ENCODE measurements at places on chromosomes 6 and 20.

- no peak for DNase-seq
Observed at GRCh38 chr6:79694156-79694555, 63.0 kb downstream of the SH3BGRL2 start.

DNA sequence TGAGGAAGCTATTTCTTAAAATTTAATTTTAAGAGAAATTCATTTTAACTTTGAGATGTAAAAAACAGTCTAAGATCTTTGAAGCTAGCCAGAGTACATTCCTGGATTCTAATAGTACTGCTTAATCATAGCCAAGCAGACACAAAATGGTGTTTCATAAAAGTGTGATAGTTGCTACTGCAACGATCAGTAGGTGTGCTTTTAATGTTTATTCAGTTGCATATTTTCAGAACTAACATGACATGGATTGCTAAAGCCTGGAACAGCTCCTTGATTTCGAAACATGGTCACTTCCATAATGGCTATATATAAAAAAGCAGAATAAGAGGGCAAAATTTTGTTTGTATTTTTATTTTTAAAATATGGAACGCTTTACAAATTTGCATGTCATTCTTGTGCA, 35.5 kb downstream of the SESN1 start:
- no peak for DNase-seq

GRCh38 chr20:3109350-3110302, 25.1 kb upstream of the AVP start:
- DNase-seq = no peak

- no peak for DNase-seq
Observed at GRCh38 chr6:132820629-132821381, 6.4 kb downstream of the RPS12 start.

GRCh38 chr6:7390226-7390878, 744 bp downstream of the RIOK1 start:
- DNase-seq = peak; percentile 74

- DNase-seq = peak; percentile 62
Observed at GRCh38 chr20:53842301-53843099, 227.9 kb downstream of the BCAS1 start.

- DNase-seq = no peak
Observed at GRCh38 chr20:33017542-33017941, 10.0 kb downstream of the BPIFB2 start.

DNA sequence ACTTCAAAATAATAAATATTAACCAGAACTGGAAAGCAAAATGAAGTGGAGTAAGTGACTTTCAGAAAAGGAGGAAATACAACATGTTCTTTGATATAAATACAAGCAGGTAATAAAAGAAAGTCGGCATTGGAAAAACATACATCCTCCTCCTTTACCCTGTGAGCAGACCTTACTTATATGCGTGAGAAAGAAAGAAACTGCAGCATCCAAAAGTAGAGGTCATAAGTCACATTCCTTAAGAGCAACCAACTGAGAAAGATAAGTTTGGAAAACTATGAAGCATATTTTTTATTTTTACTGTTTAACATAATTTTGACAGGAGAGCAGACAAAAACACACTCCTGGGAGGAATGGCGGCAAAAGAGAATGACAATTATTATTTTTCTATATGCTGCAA, 155.5 kb downstream of the HACE1 start:
- no peak for DNase-seq

DNA sequence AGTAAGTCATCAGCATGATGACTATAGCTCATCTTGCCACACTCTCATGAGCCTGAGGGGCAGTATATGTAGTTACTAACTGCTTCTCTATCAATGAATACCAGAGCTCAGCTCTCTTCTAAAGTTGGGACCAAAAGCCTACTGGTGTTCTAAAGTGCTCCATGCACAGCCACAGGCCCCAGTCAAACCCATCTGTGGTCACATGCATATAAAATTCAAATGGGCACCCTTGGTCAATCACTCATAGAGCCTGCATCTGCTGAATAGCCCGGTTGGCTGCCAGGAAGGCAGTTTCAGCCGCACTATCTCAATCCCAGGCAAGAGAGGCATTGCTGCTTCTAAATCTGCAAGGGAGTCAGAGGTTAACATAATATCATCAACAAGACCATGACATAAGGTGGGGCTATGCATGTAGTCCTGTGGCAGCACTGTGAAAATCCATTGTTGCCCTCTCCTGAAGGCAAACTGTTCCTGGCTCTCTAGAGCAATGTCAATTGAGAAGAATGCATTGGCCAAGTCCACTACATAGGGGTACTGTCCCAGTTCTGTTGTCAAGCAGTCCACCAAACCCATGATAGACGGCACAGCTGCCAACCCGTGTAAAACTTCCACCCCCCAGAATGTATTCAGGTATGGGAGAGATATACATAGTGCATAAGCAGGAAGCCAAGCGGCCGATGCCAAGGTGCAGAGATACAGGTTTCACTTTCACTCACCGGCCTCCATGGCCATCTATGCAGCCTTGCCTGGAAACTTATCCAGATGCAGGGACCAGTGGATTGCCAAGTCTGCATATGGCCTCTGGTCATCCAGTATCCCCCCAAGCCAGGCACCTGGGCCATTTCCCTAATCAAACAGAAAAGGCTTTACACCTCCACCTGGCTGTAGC, 76.2 kb downstream of the ALDH8A1 start:
- DNase-seq = peak; percentile 14

DNA sequence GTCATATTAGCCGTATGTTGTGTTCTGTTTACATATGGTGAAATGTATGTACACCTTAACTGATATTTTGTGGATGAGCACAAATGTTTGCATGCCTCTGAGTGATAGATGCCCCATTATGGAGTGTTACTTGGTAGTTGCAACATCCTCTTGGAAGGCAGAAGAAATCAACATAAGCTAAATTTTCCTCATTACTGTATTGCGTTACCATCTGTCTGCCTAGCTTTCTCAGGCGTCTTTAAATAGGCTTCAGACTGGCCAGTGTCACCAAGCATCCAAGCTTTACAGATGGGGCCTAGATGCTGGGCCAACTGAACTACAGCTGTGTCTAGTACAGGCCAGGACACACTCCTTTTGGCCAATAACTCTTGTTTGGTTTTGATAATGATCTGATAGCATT, 250.6 kb downstream of the SAMD5 start:
- no peak for DNase-seq

GRCh38 chr20:61956396-61957342, 109.0 kb downstream of the TAF4 start:
- DNase-seq = no peak

- no peak for DNase-seq
Observed at GRCh38 chr20:60869087-60869486, 383.0 kb upstream of the CDH4 start.

- DNase-seq = no peak
Observed at GRCh38 chr20:59811681-59812171, 121.7 kb downstream of the SYCP2 start.

GRCh38 chr20:51610761-51611624, 68.5 kb upstream of the NFATC2 start:
- DNase-seq = no peak

GRCh38 chr6:123338394-123338793, 298.4 kb downstream of the TRDN start:
- no peak for DNase-seq

GRCh38 chr6:157021344-157021992, 244.3 kb downstream of the ARID1B start:
- DNase-seq = peak; percentile 90

DNA sequence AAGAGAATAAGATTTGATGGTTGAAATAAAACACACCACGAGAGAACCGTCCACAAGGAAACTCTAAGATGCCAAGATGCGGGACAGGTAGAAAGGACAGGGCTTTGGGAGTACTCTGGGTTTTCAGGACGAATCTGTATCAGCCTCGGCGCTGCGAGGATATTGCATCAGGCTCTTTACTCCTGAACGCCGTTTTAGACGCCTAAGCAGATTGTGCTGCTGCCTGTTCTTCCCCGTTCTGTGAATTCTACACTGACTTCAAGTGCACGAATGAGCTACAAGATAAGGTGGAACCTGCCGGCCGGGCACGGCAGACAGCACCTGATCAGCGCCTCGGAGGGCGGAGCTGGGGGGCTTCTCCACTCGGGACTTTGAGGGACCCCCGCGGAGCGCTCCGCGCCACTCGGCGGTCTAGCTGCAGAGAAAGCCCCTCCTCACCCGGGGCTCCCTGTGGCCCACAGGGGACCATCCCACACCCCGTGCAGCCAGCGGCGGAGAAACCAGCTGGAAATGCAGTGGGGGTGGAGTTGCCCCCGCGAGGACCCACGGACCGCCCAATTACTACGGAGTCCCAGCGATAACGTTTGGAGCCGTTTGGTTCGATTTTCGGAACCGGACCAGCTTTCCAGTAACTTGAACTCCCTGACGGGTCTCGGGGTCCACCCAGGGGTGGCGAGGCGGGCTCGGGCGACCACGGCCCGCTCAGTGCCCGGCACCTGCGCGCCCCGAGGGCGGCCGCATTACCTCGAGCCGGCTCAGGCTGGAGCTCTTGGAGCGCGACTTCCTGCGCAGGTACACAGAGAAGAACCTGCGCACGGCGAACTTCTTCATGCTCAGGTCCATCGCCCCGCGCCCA, 646 bp downstream of the RPS6KA2 start:
- DNase-seq = peak; percentile 25

DNA sequence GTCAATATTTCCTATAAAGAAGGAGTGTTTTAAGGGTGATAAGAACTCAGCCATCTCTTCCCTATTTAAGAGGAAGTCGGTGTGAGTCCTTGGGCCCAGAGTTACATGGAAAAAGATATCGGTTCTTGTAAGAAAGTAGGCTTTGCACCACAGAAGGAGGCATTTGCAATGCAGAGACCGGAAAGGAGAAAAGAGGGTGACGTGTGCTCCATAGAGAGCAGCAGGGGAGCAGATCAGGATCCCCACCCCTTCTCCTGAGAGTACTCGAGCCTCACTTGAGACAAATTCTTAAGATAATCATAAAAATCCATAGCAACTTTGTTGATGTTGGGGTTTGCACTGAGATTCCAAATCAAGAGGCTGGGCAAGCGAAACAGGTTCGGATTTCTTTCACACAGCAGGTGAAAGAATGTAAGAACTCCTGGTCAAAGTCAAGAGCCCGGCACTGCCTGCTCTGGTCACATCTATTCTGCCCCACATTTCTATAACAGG, 27.8 kb downstream of the FOXA2 start:
- no peak for DNase-seq

DNA sequence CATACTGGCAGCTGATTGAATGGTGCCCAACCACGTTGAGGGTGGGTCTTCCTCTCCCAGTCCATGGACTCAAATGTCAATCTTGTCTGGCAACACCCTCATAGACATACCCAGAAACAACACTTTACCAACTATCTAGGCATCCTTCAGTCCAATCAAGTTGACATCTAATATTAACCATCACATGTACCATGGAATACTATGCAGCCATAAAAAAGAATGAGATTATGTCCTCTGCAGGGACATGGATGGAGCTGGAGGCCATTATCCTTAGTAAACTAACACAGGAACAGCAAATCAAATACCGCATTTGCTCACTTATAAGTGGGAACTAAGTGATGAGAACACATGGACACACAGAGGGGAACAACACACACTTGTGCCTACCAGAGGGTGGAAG, 206.9 kb upstream of the RNF217 start:
- no peak for DNase-seq

DNA sequence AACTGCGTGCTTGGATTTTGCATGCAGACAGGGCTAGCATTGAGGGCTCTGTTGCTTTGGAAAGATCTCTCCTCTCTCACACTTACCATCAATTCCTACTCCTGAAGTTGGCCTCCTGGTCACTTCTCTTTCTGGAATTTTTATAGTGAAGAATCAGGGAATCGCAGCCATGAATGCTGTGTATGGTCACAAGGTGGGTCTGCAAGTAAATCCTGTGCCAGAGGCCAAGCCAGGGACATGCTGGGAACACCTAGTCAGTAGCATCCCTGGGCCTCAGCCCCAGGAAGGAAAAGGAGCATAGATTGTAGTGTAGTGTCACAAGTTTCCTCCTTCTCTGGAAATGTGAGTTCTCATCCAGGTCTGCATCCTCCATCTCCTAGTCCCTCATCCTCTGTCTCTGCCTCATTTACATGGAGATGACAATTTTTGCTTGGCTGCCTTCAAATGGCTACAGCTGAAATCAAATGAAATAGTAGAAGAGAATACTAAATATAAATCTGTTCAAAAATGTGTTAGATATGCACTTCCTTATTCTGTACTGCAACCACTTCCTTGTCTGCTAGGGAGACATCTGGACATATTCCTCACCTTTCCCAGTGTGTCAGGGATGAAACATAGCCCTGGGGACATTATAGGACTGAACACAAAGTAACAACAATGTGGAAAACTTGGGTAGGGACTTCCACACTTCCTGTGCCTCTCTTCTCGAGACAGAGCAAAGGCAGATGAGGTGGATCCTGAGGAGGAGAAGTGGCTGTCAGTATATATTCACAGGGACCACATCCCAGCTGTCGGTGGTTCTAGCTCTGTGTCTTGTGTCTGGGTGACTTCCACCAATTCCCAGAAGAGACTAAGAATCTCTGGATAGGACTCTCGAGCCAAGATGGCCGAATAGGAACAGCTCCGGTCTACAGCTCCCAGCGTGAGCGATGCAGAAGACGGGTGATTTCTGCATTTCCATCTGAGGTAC, 17.0 kb downstream of the CST9 start:
- no peak for DNase-seq

GRCh38 chr6:42899871-42900270, 16.0 kb upstream of the PTCRA start:
- no peak for DNase-seq

GRCh38 chr6:115766745-115767462, 293.8 kb downstream of the FRK start:
- DNase-seq = no peak

DNA sequence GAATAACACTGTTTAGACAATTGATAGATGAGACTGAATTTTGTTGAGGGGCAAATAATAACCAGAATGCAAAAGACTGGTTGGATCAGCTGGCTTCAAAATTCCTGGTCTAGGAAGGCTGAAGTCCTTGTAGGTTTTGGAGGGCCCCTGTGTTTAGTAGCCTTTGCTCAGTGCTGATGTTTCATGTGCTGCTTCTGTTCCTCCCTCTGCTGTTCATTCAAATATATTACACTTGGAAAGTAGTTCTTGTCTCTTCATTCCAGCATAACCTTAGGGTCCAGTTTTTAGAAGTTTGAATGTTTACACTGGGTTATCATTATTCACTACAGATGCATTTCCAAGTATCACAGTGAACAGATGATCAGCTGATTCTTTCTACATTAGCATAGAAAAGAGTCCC, 72.5 kb downstream of the FLRT3 start:
- DNase-seq = no peak

DNA sequence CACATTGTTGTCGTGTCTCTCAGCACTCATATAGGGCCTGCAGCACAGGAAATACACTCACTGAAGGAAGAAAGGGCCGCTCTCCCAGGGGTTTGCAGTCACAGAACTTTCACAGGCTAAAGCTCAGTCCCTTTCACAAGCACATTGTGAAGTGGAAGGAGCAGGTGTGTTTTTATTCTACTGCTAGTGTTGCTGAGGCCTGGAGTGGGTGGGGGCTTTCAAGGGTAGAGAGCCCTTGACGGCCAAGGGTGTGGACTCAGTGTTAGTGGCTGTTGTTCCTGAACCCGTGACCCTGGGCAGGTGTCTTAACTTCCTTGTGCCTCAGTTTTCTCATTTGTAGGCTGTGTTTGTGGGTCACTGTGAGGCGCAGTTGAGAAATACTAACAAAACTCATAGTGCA, 66.2 kb upstream of the SLC22A1 start:
- no peak for DNase-seq
